Fibroblast of the conjunctiva (primary cell): ENCODE measurements at places on chromosomes 5 and 9.

- DNase-seq = peak; percentile 3
These were observed 138.7 kb downstream of the PLCXD3 start for GRCh38 chr5:41371738-41372137.

DNA sequence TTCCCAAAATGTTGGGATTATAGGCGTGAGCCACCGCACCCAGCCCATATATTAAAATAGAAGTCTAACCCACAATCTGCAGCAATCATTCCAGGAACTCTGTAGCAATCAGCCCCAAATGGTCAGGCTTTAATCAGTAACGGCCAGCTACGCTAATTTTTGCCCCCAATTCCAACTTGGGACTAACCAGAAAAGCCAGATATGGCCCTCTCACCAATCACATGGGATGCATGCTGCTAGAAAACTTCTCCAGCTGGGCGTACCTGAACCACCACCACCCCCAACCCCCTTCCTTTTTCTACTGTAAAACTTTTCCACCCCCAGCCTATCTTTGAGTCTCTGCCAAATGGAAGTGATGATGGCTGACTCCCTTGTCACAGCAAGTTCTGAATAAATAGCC lies 4.1 kb downstream of the SUSD1 start:
- DNase-seq = no peak

- DNase-seq = no peak
These were observed 269.4 kb upstream of the POU5F2 start for GRCh38 chr5:94010814-94011213.

GRCh38 chr9:81789721-81790120 lies 100.4 kb upstream of the TLE1 start:
- DNase-seq = no peak

DNA sequence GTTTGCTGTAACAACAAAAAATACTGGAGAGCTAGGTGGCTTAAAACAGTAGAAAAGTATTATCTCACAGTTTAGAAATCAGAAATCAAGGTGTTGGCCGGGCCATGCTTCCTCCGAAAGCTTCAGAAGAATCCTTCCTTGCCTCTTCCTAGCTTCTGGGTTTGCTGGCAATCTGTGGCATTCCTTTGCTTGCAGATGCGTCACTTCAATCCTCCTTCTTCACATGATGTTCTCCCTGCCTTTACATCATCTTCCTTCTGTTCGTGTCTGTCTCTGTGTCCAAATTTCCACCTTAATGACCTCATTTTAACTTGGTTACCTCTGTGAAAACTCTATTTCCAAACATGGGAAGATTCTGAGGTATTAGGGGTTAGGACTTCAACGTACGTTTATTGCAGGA lies 90.4 kb upstream of the CHD1 start:
- no peak for DNase-seq

GRCh38 chr5:140591747-140592372 lies 27.2 kb downstream of the SLC35A4 start:
- no peak for DNase-seq

- DNase-seq = peak; percentile 36
These were observed 399.2 kb upstream of the KLF4 start for GRCh38 chr9:107888773-107889227.

DNA sequence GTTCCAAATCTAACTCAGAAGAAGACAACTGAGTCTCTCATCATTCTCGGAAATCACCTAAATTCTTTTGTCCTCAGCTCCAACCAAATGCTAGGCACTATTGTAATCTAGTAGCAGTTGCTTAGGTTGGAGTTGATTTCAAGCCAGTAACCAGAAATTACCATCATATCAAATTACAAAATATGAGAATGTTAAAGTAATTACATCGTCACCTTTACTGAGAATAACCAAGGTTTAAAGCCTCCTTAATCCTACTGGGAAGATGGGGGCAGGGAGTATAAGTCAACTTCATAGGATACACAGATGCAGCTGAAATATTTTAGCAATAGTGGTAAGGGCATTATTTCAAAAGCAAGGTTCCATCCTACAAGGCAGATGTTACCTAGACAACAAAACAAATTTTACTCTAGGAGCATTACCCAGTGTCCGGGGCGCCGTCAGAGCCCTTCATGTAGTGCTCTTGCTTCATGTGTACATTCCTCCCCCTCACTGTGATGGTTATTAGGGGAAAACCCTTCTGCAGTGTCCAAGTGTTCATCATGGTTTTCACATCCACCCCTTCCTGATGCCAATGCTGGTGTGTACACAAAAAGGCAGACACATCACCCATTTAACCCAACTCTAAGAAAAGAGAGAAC lies 19.5 kb downstream of the ERAP1 start:
- DNase-seq = no peak

- DNase-seq = no peak
These were observed 152.9 kb downstream of the CDC42SE2 start for GRCh38 chr5:131416729-131417128.

DNA sequence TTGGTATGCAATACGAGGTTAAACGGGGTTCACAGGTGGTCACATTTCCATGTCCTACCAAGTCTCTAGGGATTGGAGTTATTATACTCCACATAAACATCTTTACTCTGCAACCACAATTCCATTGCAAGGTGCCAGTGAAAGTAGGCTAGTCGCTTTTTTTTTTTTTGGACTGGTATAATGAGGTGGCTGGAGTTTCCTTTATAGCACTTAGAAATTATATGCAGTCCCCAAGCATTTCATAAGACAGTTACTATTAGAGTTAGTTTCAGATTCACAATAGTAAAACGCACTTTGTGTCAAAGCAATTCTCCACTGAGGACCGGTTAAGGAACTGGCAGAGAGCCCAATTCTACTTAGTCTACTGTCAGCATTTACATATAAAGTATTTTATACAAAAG lies 1.4 kb downstream of the MEF2C start:
- DNase-seq = no peak

DNA sequence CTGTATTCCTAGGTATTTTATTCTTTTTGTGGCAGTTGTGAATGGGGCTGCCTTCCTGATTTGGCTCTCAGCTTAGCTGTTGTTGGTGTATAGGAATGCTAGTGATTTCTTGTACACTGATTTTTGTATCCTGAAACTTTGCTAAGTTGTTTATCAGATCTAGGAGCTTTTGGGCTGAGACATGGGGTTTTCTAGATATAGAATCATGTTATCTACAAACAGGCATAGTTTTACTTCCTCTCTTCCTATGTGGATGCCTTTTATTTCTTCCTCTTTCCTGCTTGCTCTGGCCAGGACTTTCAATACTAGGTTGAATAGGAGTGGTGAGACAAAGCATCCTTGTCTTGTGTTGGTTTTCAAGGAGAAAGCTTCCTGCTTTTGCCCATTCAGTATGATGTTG lies 129.9 kb downstream of the DMXL1 start:
- no peak for DNase-seq

DNA sequence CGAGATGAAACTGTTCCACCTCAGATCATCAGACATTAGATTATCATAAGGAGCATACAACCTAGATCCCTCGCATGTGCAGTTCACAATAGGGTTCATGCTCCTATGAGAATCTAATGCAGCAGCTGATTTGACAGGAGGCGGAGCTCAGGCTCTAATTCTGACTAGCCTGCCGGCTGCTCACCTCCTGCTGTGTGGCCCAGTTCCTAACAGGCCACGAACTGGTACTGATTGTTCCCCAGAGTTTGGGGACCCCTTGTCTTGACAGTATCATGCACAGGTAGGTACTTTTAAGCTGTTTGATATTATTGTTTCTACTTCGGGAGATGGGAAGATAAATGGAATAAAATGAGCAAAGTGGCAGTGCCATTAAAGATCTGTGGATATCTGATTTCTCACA lies 66.9 kb downstream of the ZCCHC7 start:
- DNase-seq = no peak

DNA sequence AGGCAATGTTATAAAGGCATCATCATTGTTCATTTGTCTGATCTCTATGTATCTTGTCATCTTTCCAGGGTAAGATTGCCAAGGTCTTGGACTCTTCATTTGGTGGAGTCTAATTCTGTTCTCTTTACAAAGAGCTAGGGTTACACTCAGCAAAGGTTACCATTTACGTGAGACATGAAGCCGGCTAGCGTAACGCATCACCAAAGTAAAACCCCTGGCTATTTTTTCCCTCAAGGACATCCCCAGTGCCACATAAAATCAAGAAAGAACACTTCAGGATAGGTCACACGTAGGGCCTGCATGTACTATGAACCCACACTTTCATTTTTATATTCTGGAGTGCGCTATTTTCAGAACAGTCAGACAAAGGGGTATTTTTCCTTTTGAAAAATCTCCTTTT lies 20.0 kb upstream of the MYOT start:
- DNase-seq = no peak

DNA sequence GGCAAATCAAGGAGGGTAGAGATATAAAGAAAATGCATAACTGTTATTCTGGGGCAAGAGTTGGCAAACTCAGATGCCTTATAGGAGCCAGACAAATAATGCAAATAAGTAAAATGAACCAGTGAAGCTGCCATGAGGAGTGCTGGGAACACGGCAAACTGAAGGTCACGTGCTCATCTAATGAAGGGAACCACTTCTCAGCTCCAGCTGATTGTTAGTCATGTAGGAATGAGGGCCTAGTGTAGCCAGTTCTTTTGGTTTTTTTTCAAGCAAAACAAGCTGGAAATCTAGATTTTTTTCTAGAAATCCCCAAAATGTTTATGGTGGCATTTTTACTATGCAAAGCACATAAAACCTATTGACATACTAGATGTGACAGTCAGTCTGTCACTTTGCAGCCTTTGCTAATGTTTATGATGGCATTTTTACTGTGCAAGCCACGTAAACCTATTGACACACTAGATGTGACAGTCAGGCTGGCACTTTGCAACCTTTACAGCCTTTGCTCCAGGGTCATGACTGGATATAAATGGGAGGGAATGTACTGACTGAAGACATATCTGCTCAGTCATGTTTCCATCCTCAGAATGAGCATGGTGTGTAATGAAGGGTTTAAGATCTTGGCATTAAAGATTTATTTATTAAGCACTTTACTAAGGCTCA lies 39.4 kb downstream of the RUSC2 start:
- no peak for DNase-seq

DNA sequence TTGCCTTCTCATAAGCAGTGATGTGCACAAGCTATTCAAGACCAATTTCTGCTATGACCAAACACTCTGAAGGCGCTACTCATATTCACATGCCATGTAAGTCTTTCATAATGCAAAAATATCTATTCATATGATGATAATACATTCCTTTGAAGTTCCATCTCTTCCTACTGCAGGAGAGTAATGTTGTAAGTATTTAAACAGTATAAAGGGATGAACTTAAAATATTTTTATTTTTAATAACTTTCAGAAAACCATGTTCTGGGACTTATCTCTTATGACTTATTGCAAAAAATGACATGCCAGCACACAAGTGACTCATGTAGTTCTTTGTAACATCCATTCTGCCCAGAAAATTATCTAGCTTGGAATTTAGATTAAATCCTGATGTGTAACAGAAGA lies 376.4 kb downstream of the KCTD16 start:
- DNase-seq = no peak

- DNase-seq = no peak
These were observed 250.9 kb downstream of the PSAT1 start for GRCh38 chr9:78547831-78548230.

DNA sequence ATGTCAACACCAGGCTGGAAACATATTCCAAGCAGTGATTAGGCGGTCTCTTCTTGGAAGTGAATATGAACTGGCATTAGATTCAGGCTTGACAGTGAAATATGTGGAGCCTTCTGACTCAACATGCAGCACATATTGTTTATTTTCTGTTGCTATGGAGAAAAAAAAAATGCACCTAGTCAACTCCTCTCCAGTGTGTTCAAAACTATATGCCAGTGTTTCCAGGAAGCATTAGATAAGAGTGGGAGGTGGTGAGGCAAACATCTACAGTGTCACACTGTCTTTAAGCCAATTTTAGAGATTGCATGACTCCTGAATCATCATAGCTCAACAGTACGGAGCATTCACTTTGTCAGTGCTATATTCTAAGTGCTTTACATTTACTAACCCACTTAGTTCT lies 117.9 kb downstream of the HCN1 start:
- DNase-seq = no peak

DNA sequence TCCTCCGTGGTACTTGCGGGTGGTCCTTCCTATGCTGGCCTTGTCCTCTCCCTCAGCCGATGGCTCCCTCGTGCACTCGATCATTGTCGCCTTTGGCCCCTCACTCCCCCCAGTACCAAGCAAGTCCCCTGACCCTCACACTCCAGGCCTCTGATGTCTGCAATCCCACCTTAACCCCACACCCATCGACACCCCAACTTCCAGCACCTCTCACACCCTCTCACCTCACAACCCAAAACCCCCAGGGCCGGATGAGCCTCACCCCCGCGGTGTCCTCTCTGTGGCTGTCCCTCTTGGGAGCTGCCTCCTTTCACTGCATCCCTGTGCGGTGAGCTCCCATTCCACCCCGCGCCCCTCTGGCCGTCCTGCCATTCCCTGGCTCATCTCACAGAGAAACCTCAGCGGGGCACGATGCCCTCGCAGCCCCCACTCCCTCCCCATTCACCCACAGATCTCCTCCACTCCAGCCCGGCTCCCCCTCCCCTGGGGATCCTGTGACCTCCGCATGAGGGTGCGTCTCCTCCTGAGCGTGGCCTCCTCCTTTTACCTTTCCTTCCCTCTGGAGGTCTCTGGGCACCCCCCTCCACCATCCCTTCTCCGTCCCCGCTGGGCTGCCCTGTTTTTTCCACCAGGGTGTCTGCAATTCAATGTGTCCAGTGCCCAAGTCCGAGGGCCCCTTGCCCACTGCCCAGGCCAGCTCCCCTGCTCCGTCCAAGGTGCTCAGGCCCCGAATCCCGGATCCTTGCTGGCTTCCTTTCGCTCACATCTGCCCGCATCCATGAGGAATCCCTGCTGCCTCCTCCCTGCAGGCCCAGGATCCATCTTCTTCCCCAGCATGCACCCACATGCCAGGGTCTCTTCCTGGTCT lies 15.8 kb upstream of the RNU6ATAC start:
- no peak for DNase-seq

DNA sequence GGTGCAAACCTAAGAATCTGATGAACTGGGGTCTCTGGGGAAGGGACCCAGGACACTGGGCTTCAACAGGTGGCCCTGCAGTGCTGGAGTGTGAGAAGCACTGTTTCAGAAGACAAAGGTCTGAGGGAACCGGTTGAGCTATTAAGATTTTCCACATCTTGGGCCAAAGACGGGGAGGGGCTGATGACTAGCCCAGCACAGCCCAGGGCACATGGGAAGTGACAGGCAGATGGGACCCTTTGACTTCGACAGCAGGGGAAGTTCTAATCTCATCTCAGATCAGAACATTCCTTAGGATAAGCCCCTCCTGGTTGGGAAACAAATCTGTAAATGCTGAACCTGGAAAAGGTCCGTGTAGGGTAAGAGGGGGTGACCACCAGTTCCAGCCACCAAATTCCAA lies 67.4 kb downstream of the RAPGEF1 start:
- DNase-seq = no peak

GRCh38 chr5:179615203-179615602 lies 8.3 kb downstream of the HNRNPH1 start:
- no peak for DNase-seq

DNA sequence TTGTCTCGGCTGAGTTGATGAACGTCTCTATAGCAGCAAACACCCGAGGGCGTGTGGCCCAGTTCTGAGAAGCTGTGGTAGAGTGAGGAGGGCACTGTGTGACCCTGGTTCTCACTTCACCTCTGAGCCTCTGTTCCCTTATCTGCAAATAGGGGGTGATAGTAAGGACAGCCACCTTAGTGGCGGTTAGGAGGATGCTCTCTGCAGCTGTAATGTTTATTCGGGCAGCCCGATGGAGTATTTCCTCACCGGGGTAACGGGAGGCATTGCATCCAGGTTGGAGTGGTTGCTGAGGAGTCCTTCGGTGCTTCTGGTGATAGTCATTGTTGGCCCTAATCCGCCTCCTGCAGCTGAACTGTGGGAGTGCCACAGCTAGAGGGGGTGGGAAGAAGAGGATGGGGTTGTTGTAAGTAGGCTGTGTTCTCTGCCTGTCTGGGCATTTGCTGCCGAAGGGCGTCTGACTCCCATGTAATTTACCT lies 13.9 kb downstream of the PRRC2B start:
- peak; percentile 34 for DNase-seq
